Stimulated activated CD4-positive, alpha-beta T cell treated with anti-CD3 and anti-CD28 coated beads, Interleukin-1b, Interleukin-23, amount 100 ng/mL, for 1 hour (primary cell): ENCODE measurements at places on chromosomes 7 and 10.

DNA sequence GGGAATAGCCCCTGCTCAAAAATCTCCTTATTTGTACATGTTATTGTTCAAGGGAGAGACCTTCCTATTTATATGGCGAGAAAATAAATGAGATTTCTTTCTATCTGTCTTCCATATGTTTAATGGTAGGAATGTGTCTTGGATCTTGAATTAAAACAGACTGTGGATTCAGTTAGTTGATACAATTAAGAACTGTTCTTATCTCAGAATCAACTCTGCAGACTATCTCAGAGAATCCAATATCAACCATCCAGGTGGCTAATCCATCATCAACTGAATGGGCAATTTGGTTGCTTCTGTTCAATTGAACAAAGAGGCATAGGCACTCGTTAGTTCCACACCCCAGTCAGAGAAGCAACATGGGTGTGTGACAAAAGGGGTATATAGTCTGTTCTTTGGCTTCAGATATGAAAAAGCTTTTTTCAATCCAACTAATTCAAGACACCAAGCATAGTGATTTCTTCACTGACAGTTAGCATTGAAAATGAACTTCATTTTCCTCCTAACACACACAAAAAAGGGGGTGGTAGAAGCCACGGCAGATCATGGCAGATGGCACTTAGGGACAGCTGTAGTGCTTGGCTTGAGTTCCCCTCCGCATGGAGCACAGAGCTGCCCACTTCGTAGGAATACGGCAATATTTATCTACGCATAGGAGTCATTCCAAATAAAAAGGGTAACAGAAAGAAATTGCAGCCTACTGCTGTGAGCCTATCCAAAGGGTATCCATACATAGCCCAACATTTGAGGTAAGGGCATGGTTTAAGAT, 135.9 kb downstream of the KIAA1217 start:
- no peak for DNase-seq

GRCh38 chr10:50927522-50928189, 42.2 kb upstream of the A1CF start:
- no peak for DNase-seq

- DNase-seq = no peak
Measured at GRCh38 chr7:30135301-30136116, 723 bp downstream of the MTURN start.

GRCh38 chr10:80540136-80540535, 2.4 kb downstream of the SH2D4B start:
- DNase-seq = no peak

DNA sequence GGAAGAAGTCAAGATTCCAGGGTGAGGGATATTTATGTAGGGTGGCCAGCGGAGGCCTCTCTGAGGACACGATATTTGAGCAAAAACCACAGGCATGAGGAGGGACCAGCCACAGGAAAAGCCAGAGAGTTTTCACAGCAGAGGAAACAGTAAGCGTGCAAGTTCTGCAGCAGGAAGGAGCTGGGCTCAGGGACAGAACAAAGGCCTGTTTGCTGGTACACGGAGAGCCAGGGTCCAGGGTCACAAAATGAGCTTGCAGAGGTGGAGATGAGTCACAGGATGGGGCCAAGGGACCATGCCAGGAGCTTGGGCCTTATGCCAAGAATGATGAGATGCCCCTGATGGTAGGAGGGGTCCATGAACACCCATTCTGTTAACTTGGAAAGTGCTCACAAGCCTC, 283.5 kb downstream of the PLXNA4 start:
- DNase-seq = no peak
